ENCODE measurements at places on chromosomes 2 and 18.

GRCh38 chr2:32229635-32230034, 35.1 kb downstream of the NLRC4 start:
- DNase-seq: no peak

DNA sequence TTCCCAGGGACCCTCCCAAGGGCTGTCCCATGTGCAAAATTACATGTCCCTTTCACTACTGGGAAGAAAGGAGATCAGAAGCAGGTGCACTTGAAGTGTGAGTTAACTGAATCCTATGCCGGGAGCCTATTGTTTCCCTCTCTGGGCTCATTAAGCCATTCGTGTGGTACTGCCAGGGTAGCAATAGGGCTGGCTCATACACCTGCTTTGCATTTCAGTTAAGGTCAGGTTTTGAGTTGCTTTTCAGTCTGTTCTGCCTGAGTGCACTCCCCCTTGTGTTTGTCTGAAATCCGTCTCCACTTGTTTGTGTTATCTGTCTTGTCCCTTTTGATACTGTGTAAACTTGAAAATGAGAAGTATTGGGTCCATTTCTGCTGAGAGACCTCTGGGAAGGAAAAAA, 1232.6 kb upstream of the NRXN1 start:
- no peak for DNase-seq

- no peak for DNase-seq
Observed at GRCh38 chr2:70907130-70908057, 28.3 kb upstream of the ATP6V1B1 start.

DNA sequence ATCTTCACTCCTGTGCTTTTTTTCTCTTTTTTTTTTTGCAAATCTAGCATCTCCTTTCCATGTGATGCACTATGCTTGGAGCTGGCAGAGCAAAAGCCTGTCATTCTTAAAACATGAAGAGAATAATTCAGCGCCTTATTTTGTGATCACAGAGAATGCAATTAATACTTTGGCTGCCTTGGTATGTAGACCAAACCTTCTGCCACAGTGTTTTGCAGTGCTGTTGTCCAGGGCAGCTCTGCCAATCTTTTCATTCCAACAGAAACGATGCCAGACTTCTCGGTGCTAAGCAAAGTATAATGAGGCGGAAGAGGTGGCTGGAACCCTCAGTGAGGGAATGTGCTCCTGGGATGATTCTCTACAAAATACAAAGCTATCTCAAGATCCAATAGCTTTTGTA, 25.6 kb downstream of the BCL2 start:
- DNase-seq: no peak

GRCh38 chr2:16613539-16614011, 52.1 kb downstream of the CYRIA start:
- peak; percentile 13 for DNase-seq

DNA sequence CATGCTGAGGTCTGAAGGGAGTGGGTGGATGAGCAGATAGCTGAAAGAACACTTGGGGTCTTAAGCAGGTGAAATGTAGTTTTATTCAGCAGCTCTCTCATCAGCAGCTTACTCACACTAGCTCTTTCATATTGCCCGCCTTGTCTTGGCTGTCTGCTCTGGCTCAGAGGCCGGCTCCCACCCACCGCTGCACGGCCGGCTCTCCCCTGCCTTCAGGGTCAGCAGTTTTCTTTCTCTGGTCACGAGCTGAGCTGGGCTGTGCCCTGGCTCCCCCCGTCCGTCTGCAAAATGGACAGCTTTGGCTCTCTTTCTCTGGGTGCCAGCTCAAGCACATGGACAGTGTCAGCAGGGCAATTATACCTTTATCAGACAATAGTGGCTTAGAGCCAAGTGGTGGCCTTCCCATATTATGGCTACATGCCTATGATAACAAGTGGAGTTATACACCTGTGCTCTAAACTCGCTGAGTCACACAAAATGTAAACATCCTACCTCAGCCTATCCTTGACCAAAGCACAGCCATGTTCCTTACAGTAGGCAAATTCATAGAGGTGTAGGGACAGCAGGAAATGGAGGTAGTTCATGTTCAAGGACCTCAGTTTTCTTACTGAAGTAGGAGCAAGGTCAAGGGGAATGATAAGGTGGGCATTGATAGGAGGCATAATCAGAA, 224.8 kb downstream of the SOCS6 start:
- no peak for DNase-seq

GRCh38 chr2:99960790-99961189, 181.6 kb downstream of the AFF3 start:
- DNase-seq: no peak

- peak; percentile 28 for DNase-seq
Observed at GRCh38 chr18:23401400-23402347, 51.4 kb upstream of the RIOK3 start.

DNA sequence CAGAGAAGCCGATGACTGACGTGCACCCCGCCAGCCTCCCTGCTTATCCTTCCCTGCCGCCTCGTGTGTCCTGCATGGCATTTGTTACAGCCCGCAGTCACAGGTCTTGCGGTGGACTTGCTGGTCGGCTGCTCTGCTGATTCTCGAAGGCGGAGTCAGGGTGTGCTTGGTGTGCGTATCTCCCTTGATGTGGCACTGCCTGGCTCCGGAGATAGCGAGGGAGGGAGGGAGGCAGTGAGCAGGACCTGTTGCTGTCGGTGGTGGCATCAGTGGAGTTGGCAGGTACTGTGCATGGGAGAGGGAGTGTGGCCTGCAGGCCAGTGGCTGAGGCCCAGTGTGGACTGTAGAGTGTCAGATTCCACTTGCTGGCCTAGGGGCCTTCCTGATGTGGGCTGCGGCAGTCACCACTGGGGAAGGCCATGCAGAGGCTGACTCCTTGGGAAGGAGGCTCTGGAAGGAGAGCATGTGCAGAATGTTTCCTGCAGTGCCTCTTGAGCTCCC, 198.9 kb downstream of the AGAP1 start:
- no peak for DNase-seq

GRCh38 chr2:174493549-174494331, 6.9 kb upstream of the GPR155 start:
- no peak for DNase-seq

DNA sequence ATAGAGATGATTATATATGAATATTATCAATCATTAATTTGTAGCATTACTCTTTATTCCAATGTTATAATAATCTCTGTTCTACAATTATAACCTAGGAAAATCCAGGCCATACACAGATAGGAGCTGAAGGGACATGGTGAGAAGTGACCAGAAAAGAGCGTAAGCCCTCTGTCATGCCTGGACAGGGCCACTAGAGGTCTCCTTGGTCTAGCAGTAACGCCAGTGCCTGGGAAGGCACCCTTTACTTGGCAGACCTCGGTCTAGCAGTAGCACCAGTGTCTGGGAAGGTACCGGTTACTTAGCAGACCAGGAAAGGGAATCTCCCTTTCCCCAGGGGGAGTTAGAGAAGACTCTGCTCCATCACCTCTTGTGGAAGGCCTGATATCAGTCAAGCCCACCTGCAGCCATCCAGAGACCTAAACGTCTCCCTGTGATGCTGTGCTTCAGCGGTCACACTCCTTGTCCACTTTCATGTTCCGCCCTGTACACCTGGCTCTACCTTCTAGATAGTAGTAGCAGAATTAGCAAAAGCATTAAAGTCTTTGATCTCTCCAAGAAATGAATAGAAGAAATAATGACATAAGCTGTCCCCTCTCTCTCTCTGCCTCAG, 447.5 kb upstream of the FSIP2 start:
- peak; percentile 32 for DNase-seq

- no peak for DNase-seq
Observed at GRCh38 chr2:70143314-70144150, 47.3 kb downstream of the C2orf42 start.

- DNase-seq: no peak
Observed at GRCh38 chr18:55114876-55115275, 155.6 kb upstream of the CCDC68 start.

DNA sequence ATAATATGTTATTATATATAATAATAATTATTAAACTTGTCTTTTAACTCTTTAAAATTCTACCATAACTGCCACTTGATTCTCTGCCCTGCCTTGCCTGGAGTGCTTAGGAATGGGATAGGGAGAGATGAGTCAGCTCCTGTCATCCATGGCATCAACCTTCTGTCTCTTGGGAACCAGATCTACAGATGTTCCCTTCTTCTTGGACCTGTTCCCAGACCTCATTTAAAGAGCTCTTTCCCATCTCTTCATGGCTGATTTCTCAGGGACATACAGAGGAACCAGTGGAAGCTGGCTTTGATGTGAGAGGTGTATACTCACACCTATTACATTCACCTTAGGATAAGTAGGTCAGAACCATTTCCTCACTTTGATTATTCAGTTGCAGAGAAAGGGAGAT, 155.3 kb upstream of the MYO3B start:
- DNase-seq: no peak

GRCh38 chr2:145615626-145616025, 1095.7 kb upstream of the ZEB2 start:
- no peak for DNase-seq

- DNase-seq: no peak
Observed at GRCh38 chr2:227545990-227546389, 52.7 kb upstream of the SCYGR2 start.

DNA sequence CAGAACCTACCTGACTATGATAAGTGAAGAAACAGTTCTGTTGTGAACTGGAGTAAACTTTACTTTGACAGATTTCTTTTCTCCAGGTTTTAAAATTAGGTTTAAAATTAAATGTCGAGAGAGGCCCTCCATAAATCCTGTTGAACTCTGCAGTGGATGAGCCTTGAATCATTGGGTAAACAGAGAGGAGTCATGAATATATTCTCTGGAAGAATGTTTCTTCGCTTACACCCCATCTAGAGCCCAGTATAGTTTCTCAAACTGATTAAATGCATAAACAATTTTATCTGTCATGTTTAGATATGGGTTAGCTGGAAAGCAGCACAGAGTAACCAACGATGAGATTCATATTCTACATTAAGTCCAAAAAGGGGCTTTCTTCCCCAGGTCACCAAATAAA, 84.0 kb downstream of the ZAP70 start:
- DNase-seq: no peak

- no peak for DNase-seq
Observed at GRCh38 chr18:356778-357177, 88.9 kb upstream of the THOC1 start.

DNA sequence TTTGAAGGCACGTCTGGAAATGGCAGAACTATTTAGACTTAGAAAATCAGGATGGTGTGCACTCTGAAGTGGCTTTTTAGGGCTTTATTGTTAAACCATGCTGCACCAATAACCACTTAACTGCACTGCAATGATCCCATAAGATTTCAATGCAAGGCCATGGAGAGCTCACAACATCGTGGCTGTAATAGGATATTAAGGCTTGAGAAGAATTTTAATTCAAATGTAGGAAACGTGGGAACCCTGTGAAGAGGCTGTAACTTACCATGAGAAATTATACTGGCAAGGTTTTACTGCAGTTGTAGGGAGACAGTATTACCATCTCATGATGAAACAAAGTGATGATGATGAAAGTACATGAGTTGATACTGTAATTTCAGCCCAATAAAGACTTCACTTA, 242.5 kb downstream of the AFF3 start:
- DNase-seq: no peak

- no peak for DNase-seq
Observed at GRCh38 chr18:79515944-79516351, 120.2 kb downstream of the NFATC1 start.

DNA sequence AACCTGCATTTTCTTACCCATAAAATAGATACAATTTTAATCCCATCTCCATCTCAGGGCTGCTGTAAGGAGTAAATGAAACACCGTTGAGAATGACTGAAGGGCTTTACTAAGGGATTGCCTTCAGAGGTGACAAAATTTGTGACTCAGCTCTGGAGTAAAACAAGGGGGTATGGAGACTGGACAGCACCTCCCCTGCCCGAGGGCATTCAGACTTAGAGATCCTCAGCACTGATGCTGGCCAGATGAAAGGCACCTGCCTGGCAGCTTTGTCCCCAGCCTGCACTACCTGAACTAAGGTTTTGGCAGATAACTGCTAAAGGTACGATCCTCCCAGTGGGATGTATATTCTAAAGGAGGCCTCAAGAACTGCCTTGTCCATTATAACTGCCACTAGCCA, 105.9 kb upstream of the STPG4 start:
- no peak for DNase-seq

- DNase-seq: no peak
Observed at GRCh38 chr18:11587846-11588245, 21.6 kb upstream of the SLC35G4 start.

GRCh38 chr2:132797556-132797955, 127.6 kb upstream of the LYPD1 start:
- DNase-seq: no peak

DNA sequence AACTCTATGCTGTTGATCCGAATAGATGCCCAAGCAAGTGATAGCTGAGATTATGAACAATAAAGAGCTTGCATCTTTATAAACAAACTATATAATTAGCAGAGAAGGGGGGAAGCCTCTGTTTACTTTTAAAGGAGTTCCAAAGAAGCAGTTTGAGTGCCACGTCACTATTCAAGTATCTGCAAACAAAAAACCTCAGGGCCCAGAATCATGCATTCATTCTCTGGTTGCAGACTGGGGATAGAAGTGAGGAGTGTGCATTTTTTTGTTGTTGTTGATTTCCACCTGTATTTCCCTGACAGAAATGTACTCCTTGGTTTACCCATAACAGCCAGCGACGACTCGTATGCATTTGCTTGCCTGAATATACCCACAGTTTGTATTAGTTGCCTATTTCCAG, 264.3 kb downstream of the PTGR3 start:
- DNase-seq: no peak

GRCh38 chr18:61545281-61546245, 212.3 kb downstream of the CDH20 start:
- no peak for DNase-seq

GRCh38 chr2:127893494-127893893, 7.7 kb upstream of the AMMECR1L start:
- DNase-seq: no peak

GRCh38 chr2:206343816-206344215, 69.4 kb downstream of the ZDBF2 start:
- no peak for DNase-seq

- DNase-seq: no peak
Observed at GRCh38 chr2:190625691-190626090, 23.2 kb upstream of the NAB1 start.

- no peak for DNase-seq
Observed at GRCh38 chr18:58584200-58585127, 44.4 kb downstream of the ALPK2 start.
